Natural killer cell (primary cell): ENCODE measurements at places on chromosomes 13 and 19.

- H3K4me1 ChIP-seq: no peaks in the 10 kb centered on the region
- H3K36me3 ChIP-seq: no peaks in the 10 kb centered on the region
- no peak for DNase-seq
Measured at GRCh38 chr13:34897220-34897619, 44.9 kb upstream of the NBEA start.

GRCh38 chr13:85093808-85094207 is 705.4 kb downstream of the SLITRK6 start:
- DNase-seq: no peak
- no peak overlapping the region for H3K27ac ChIP-seq
- no peaks in the 10 kb centered on the region for H3K36me3 ChIP-seq
- no peak overlapping the region for H3K4me3 ChIP-seq
- H3K4me1 ChIP-seq: no peaks in the 10 kb centered on the region

DNA sequence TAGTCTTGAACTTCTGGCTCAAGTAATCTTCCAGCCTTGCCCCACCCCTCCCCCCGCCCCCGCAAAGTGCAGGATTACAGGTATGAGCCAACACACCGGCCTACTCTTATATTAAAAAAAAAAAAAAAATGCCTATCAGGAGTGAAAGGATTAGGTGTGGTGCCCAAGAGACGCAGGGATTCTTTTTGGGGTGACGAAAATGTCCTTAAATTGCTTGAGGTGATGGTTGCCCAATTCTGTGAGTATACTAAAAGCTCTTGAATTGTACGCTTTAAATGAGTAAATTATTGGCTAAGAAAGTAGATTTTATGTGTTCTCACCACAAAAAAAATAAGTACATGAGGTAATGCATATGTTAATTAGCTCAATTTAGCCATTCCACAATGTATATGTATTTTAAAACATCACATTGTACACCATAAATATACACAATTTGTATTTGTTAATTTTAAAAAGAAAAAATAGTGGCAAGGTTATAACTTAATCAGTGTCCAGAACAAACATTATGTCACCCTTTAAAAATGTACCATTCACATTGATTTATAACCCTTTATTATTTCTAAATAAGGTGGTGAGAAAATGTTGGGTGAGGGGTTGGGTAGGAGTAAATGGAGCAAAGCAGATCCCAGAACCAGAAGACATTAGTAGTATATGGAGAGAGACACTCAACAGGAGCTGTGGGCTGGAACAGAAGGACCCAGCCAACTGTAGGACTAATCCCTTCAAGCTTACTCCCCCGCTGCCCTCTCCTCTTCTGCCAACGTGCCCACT is 3.9 kb downstream of the IGSF23 start:
- no peak for DNase-seq
- no peaks in the 10 kb centered on the region for H3K27me3 ChIP-seq
- no peak overlapping the region for H3K27ac ChIP-seq
- H3K4me1 ChIP-seq: peaks cover 5% of the 10 kb centered on the region
- H3K4me3 ChIP-seq: no peak overlapping the region

- H3K27ac ChIP-seq: no peak overlapping the region
- DNase-seq: no peak
- no peak overlapping the region for H3K4me3 ChIP-seq
- H3K4me1 ChIP-seq: no peaks in the 10 kb centered on the region
Measured at GRCh38 chr13:102227741-102228140, 174.1 kb downstream of the FGF14 start.
